ENCODE measurements at places on chromosomes 2 and 18. TPM values are rescaled to one million over a fixed set of nuclear protein-coding genes. Genes with fewer than 3 reads are reported as not detected.

The ST8SIA3 gene
- 2.3 TPM for total RNA-seq

The PJVK gene
- total RNA-seq, result 4.0 TPM

The SFT2D3 gene
- 4.7 TPM for total RNA-seq

The C2orf78 gene
- total RNA-seq, result 0.09 TPM

The CENPA gene
- total RNA-seq, result 21.4 TPM

The IL1R2 gene
- not detected for total RNA-seq

The CD8B2 gene
- not detected for total RNA-seq

All from H9 (cell line).